ENCODE measurements at places on chromosomes 6 and 20.
A peak's percentile ranks its signal among the peaks of the same experiment; 100 is the strongest.

GRCh38 chr6:105601541-105602236 lies 198.8 kb upstream of the PREP start:
- DNase-seq: peak; percentile 71

DNA sequence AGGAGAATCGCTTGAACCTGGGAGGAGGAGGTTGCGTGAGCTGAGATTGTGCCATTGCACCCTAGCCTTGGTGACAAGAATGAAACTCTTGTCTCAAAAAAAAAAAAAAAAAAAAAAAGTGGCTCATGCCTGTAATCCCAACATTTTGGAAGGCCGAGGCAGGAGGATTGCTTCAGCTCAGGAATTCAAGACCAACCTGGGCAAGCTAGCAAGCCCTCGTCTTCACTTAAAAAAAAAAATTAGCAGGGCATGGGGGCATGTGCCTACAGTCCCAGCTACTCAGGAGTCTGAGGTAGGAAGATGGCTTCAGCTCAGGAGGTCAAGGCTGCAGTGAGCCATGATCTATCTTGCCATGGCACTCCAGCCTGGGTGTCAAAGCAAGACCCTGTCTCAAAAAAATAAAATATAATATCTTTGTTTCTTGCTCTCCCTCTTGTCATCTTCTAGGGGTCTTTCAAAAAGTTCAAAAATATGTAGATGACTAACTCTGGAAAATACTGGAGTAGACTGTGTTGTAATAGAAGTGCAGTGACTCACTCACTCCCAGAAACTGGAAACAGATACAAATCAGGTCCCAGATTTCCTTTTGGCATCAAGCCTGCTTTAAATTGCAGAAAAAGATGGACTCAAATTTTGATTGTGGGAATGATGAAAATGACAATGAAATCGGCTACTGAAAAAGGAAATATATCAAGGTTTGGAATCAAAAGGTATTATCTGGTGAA lies 2.8 kb upstream of the GINM1 start:
- no peak for DNase-seq

GRCh38 chr6:116365743-116366142 lies 5.0 kb upstream of the DSE start:
- DNase-seq: no peak

DNA sequence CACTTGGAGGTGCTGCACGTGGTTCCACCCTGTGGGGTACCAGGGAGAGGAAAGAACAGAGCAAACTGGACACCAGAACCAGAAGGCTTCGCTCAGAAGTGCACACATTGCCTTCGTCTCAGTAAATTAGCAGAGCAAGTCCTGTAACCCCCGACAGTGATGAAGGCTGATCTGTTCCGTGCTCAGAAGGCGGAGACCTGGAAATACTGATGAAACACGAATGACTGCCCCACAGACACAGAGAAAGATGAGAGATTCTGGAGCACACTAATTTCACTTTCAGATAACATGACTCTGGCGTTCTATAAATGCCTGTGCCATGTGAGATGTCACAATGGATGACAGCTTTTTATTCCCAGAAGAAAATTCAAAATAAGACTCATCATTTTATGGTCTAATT lies 44.2 kb upstream of the CCR6 start:
- DNase-seq: no peak
